Panc1 (cell line): ENCODE measurements at places on chromosomes 5 and 9. TPM values are rescaled to one million over a fixed set of nuclear protein-coding genes. Genes with fewer than 3 reads are reported as not detected.
A peak's percentile ranks its signal among the peaks of the same experiment; 100 is the strongest.

The PCDHGA5 gene
- total RNA-seq: 0.67 TPM

The RGS7BP gene
- not detected for total RNA-seq

DNA sequence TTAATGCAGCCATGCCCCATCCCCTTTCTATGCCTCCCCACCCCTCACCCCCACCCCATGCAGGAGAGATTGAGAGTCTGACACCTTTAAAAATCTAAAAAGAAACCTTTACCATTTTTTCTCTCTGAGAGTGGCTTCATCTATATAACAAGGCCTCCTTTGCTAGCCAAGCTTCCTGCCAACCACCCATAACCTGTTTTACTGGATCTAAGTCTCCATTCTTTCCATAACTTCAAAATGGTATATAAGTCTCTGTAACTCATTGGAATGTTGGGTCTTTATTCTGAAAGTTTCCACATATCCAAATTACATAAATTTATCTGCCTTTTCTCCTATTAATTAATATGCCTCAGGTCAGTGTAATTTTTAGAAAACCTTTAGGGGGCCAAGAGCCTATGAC is 1174.0 kb downstream of the MAT2B start:
- H3K27me3 ChIP-seq: no peaks in the 10 kb centered on the region
- H3K36me3 ChIP-seq: no peaks in the 10 kb centered on the region
- no peak overlapping the region for H3K4me3 ChIP-seq
- H3K27ac ChIP-seq: no peak overlapping the region
- DNase-seq: no peak

DNA sequence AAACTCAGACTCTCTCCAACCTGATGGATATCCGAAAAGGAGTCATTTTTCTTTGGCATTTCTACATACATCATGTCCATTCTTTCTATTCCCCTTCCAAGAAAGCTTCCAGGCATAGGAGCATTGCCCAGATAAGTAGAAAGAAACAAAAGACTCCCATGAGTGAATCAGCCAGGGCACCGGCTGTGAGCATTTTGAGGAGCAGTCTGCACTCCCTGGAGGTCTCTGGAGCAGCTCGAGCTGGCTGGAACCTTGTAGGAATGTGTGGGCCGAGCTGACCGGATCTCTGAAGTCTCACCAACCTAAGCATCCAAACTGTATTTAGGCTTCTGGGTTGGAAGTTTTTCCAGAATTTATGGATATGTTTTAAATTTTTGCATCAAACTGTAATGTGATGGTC is 161.4 kb upstream of the TRPC7 start:
- DNase-seq: no peak
- no peaks in the 10 kb centered on the region; the same call in 1 of the 2 replicates for H3K36me3 ChIP-seq
- H3K4me3 ChIP-seq: no peak overlapping the region
- no peak overlapping the region for H3K27ac ChIP-seq
- H3K4me1 ChIP-seq: no peaks in the 10 kb centered on the region; the same call in 1 of the 2 replicates
- H3K27me3 ChIP-seq: no peaks in the 10 kb centered on the region

DNA sequence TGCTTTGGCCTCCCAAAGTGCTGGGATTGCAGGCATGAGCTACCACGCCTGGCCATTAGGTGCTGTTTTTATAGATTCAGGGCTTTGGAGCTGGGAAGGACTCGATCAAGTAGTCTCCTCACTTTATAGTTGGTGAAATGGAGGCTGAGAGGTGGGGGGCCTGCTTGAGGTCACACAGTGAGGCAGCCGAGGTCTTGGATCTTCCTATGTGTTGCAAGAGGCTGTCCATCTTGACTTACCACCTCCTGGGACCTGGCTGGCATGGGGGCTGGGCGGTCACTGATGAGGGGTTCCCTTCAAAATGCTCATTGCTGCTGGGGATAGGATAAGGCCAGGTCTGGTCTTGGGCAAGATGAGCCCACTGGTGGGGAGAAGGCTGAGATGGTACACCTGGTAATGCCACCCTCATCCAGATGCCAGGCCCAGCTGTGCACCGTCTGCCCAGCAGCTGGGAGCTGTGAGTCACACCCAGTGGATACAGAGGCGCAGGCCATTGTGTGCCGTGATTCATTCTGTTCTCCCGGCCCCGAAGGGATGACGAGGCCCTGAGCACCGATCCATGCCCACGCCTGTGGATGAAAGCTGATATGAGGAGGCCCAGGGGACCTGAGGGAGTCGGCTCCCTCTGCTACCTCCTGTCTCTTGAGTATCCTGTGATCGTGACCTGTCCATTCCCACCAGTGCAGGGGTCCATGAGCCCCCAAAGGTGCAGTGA is 10.5 kb upstream of the NDST1 start:
- peaks cover 75% of the 10 kb centered on the region for H3K4me1 ChIP-seq
- peak overlapping the region; percentile 12; the same call in 1 of the 2 replicates for H3K4me3 ChIP-seq
- peak overlapping the region; percentile 93 for H3K27ac ChIP-seq
- peak; percentile 87 for DNase-seq

DNA sequence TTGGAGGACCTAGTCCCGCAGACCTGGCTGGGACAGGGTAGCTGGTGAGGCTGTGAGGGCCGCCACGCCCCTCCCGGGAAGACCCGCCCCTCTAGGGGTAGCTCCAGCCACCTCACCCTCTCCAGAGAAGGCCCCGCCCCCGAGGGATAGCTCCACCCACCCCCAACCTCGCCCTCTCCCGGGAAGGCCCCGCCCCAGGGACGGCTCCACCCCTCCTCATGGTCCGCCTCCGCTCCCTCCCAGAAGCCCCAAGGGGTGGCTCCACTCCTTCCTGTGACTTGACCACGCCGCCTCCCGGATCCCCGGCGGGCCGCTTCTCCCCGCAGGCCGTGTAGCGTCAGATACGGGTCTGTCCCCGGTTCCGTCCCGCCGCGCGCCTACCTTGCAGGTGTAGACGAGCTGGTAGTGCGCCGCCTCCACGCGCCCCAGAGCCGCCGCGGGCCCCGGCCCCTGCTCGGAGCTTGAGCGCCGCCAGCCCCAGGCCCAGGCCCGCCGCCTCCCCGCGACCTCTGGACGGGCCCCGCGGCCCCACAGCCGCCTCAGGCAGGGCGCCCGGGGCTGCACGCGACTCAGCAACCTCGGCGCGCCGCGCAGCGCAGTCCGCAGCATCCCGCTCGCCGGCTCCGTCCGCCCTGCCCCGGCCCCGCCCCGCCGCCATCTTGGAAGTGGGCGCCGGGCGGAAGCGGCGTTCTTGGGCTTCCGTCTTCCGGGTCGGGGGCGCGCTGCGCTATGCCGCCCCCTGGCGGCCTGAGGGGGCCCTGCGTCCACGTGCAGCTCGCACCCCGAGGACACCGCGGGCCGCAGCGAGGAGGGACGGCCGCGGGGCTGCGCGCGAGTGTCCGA is at the start of gene DNLZ:
Gene DNLZ (minus strand): TSS at position 639 of the 843 bp plus-strand sequence. CDS start 30 bp downstream, at position 609.
- no peaks in the 10 kb centered on the region; the same call in 1 of the 2 replicates for H3K36me3 ChIP-seq
- peak; percentile 45 for DNase-seq
- peak within 1 kb of the TSS; percentile 59 for H3K4me3 ChIP-seq
- peaks cover 5% of the 10 kb centered on the region; the same call in 1 of the 2 replicates for H3K4me1 ChIP-seq
- H3K27me3 ChIP-seq: no peaks in the 10 kb centered on the region

DNA sequence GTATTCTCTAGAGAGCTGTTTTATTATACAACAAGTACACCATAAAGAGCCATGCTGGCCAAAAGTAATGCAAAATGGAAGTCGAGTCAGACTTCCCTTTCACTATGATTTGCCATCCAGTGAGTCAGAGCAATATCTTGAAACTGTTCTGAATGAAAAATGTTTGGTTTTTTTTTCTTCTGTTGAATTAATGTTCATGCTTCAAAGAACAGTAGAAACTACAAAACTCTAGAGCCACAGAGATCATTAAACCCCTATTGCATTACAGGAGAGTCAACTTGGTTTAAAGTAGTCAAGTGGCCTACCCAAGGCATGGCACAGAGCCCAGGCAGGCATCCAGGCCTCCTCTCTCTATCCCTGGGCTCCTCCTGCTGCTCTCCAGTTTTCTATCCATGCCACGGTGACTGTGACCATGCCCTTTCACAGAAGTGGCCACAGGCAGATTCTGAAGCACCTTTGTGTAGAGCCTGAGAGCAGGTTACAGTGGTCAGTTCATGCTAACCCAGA is 358.9 kb downstream of the DEPDC1B start:
- H3K4me3 ChIP-seq: no peak overlapping the region
- no peak overlapping the region for H3K27ac ChIP-seq
- DNase-seq: no peak
- no peaks in the 10 kb centered on the region for H3K36me3 ChIP-seq

The SLC6A19 gene
- total RNA-seq: 0.23 TPM

The GFPT2 gene
- total RNA-seq: 2.1 TPM

GRCh38 chr5:80346055-80346454 is 26.3 kb downstream of the SPZ1 start:
- peak; percentile 13 for DNase-seq
- no peaks in the 10 kb centered on the region for H3K27me3 ChIP-seq
- no peaks in the 10 kb centered on the region for H3K36me3 ChIP-seq

GRCh38 chr9:127185931-127186781 is 63.7 kb upstream of the ANGPTL2 start:
- H3K27me3 ChIP-seq: no peaks in the 10 kb centered on the region
- no peak for DNase-seq
- no peak overlapping the region for H3K4me3 ChIP-seq
- no peaks in the 10 kb centered on the region for H3K4me1 ChIP-seq
- no peaks in the 10 kb centered on the region for H3K36me3 ChIP-seq

GRCh38 chr5:77209495-77210090 is 887 bp upstream of the PDE8B start:
- no peak overlapping the region for H3K4me3 ChIP-seq
- peaks cover 3% of the 10 kb centered on the region for H3K4me1 ChIP-seq
- DNase-seq: no peak
- peaks cover 59% of the 10 kb centered on the region for H3K27me3 ChIP-seq

The OTP gene
- total RNA-seq: 0.05 TPM

- H3K4me3 ChIP-seq: no peak overlapping the region
- H3K27ac ChIP-seq: no peak overlapping the region
- H3K4me1 ChIP-seq: no peaks in the 10 kb centered on the region
- H3K27me3 ChIP-seq: peaks cover 3% of the 10 kb centered on the region; the same call in 1 of the 2 replicates
- no peak for DNase-seq
Measured at GRCh38 chr5:59130431-59130830, 547.6 kb downstream of the RAB3C start.

GRCh38 chr9:131546336-131547084 is 1.2 kb downstream of the PRRT1B start:
- no peak overlapping the region for H3K27ac ChIP-seq
- no peaks in the 10 kb centered on the region for H3K4me1 ChIP-seq
- DNase-seq: no peak
- H3K27me3 ChIP-seq: no peaks in the 10 kb centered on the region
- H3K36me3 ChIP-seq: no peaks in the 10 kb centered on the region
- H3K4me3 ChIP-seq: peak overlapping the region; percentile 43

GRCh38 chr5:472076-472655 is 29.2 kb downstream of the EXOC3 start:
- H3K27ac ChIP-seq: peak overlapping the region; percentile 83
- H3K4me1 ChIP-seq: peaks cover 16% of the 10 kb centered on the region
- H3K4me3 ChIP-seq: peak overlapping the region; percentile 79
- H3K36me3 ChIP-seq: peaks cover 3% of the 10 kb centered on the region
- no peak for DNase-seq

GRCh38 chr5:178569485-178569884 is 20.7 kb downstream of the COL23A1 start:
- no peak overlapping the region for H3K27ac ChIP-seq
- no peaks in the 10 kb centered on the region for H3K4me1 ChIP-seq
- no peak for DNase-seq
- H3K27me3 ChIP-seq: no peaks in the 10 kb centered on the region

GRCh38 chr9:86093788-86094555 is 5.4 kb downstream of the GOLM1 start:
- peaks cover 23% of the 10 kb centered on the region for H3K4me1 ChIP-seq
- DNase-seq: peak; percentile 41
- no peaks in the 10 kb centered on the region for H3K27me3 ChIP-seq
- no peak overlapping the region for H3K4me3 ChIP-seq
- H3K36me3 ChIP-seq: peaks cover 2% of the 10 kb centered on the region; the same call in 1 of the 2 replicates

GRCh38 chr9:21558615-21559401 is 76.7 kb upstream of the IFNE start:
- H3K36me3 ChIP-seq: peaks cover 10% of the 10 kb centered on the region
- H3K27ac ChIP-seq: peak overlapping the region; percentile 99
- peak overlapping the region; percentile 76 for H3K4me3 ChIP-seq
- no peaks in the 10 kb centered on the region for H3K27me3 ChIP-seq
- H3K4me1 ChIP-seq: peaks cover 42% of the 10 kb centered on the region
- no peak for DNase-seq

GRCh38 chr5:177496727-177497291 is 595 bp downstream of the PDLIM7 start:
- peak overlapping the region; percentile 56 for H3K4me3 ChIP-seq
- H3K27ac ChIP-seq: peak overlapping the region; percentile 70
- H3K27me3 ChIP-seq: no peaks in the 10 kb centered on the region

- no peak for DNase-seq
- no peak overlapping the region for H3K27ac ChIP-seq
- H3K27me3 ChIP-seq: no peaks in the 10 kb centered on the region
- no peaks in the 10 kb centered on the region for H3K4me1 ChIP-seq
Measured at GRCh38 chr9:81634915-81635516, 54.3 kb downstream of the TLE1 start.

The FABP6 gene
- total RNA-seq: 0.31 TPM

DNA sequence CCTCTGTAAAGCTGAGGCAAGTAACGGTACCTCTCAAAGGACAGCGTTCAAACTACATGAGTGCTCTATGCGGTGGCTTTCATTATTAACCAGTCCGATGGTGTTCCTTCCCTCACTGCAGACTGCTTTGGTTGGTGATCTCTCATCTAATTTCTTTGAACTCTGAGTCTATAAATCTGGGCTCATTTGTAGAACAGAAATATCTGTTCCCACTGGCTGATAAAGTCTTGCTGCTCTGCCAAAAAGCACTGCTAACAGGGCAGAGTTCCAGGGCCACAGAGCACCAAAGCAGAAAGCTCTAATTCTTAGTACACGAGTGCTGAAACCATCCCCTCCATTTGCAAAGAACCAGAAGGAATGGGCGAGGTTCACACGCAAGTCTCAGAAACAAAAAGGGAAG is 81.9 kb downstream of the MED27 start:
- no peak for DNase-seq
- no peak overlapping the region for H3K27ac ChIP-seq
- H3K4me1 ChIP-seq: no peaks in the 10 kb centered on the region
- H3K36me3 ChIP-seq: no peaks in the 10 kb centered on the region
- no peak overlapping the region for H3K4me3 ChIP-seq

DNA sequence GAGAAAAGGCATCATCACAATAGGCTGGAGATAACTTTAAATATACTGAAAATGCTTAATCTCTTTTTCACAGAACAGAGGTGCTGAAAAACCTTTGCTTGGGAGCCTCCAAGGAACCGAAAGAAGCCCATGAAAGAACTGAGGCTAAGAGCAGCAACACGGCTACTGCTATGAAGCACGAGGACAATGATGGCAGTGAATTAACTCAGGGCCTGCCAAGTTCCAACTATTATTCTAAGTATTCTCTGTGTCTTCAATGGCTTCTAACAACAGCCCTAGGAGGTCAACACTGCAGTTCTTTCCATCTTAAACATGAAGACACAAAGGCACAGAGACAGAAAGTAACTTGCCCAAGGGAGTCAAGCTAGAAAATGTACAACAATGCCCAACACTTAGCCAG is 293.0 kb upstream of the DAP start:
- H3K4me1 ChIP-seq: no peaks in the 10 kb centered on the region
- H3K4me3 ChIP-seq: no peak overlapping the region
- peaks cover 19% of the 10 kb centered on the region for H3K27me3 ChIP-seq
- no peak overlapping the region for H3K27ac ChIP-seq
